Fibroblast of skin of right quadriceps (primary cell): ENCODE measurements at places on chromosomes 3 and 15.

DNA sequence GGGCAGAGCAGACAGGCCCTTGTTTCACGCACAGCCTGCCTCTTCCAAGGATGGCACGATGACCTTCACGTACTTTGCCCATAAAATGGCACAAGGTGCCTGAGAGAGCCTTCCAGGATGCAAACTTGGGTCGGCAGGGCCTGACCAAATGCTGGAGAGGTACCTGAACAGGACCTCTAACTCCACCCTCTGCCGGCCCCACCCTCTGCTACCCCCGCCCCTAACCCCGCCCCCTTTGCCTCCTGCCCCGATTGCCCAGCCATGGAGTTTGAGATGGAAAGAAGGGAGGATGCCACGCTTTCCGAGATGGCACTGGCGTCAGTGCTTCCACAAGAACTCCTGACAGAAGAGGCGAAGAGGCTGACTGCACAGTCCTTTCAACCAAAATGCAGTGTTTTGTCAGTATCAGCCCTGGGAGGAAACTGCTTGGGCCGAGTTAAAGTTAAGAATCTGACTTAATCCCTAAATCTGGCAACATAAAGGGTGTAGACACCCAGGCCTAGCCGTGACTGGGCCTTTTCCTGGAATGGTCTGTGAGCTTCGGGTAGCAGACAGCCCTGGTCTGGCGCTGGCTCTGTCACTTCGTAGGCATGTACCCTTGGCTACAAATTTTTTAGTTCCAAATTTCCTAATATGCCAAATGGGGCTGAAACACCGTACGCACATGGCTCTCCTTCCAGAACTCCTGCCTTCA, 230.3 kb upstream of the RGMA start:
- DNase-seq: no peak

- DNase-seq: no peak
Measured at GRCh38 chr3:189049458-189050236, 122.1 kb upstream of the TPRG1 start.

DNA sequence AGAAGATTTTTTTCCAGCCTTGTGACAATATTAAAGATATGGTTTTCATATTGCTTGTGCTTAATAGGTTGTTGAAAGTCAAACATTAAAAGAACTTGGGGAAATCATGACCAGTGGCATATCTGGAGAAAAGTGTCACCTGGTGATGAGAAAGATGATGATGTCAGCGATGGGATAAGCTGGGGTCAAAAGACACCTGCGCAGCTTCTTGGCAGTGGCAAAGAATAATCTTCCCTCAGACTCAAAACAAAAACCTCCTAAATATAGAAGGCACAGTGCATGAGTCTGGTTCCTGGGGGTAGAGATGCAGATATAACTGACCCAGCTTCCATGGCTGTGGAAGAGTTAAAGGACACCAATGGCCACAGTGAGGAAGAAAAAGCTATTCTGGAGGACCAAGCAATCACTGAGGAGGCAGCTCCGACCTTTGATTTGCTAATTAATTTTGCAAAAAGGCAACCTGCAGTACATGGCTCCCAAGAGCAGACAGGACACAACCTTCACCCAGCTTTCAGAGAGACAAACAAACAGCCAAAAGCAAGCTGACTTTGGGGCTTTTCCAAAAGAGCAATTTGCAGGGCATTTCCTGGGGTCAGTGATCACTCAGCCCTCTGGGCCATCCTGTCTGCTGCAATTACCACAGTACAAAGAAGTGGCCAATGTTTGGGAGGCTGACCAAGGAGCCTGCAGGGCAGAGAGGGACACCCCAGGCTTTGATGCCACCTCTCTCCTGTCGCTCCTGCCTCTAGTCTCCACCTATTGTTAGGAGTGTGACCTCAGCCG, 17.6 kb upstream of the SEMA5B start:
- DNase-seq: no peak

DNA sequence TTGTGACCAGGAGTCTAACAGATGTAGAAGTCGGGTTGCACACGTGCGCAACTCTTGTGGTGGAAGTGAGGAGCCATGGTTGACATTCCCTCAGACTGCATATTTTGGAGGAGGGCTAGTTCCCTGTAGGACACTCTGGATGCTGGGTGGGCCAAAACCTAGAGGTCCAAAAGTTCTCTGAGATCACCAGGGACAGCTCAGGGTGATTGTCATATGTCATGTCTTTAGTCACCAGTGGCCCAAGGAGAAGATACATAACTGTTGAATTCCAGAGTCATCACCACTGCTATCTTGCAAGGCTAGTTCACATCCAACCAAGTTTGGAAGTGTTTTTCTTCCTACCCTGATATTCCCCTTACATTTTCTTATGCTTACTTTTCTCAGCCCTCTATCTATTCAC, 95.2 kb upstream of the C3orf80 start:
- no peak for DNase-seq

DNA sequence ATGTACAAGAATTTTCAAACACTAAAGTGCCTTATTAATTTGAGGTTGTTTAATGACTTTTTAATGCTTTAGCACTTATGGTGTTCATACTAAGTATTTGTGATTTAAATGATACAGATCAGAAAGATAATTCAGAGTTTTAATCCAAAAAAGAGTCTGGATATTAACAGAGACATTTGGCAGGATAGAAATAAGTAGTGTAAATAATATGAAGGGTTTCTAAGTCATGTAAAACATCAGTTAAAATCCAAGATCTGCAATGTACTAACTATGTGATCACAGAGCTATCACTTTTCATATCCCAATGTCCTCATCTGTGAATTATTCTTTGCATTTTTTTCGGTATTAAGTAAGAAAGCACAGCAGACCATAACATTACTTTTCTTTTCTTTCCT, 62.9 kb downstream of the CD200 start:
- DNase-seq: no peak
